ENCODE measurements at places on chromosomes 16 and 17. TPM values are rescaled to one million over a fixed set of nuclear protein-coding genes. Genes with fewer than 3 reads are reported as not detected.

The TOM1L1 gene
- polyA plus RNA-seq, result 23.0 TPM

The GRIN2C gene
- not detected for polyA plus RNA-seq

The TMIGD1 gene
- polyA plus RNA-seq, result 96.1 TPM

The MSI2 gene
- 12.6 TPM for polyA plus RNA-seq

The ZBTB4 gene
- polyA plus RNA-seq, result 19.6 TPM

The B9D1 gene
- 12.1 TPM for polyA plus RNA-seq

The P2RX1 gene
- polyA plus RNA-seq, result 0.46 TPM

The CCDC200 gene
- 0.12 TPM for polyA plus RNA-seq

Measured in sigmoid colon (tissue), 7 donors.